Smooth muscle cell of the pulmonary artery (primary cell): ENCODE measurements at places on chromosomes 5 and 9. TPM values are rescaled to one million over a fixed set of nuclear protein-coding genes. Genes with fewer than 3 reads are reported as not detected.

Gene GABRA1
- 0.17 TPM in 1 of 2 replicates, not detected in the other for total RNA-seq

Gene CDH9
- total RNA-seq = not detected in 2 replicates

Gene C8G
- total RNA-seq = 0.72 and 0.79 TPM in 2 replicates

Gene PCDH12
- total RNA-seq = 0.36 and 0.46 TPM in 2 replicates

Gene PCDHB12
- 0.26 and 0.46 TPM in 2 replicates for total RNA-seq

Gene CDKN2A
- 6.6 and 19.3 TPM in 2 replicates for total RNA-seq

Gene PTPRD
- 5.0 and 17.2 TPM in 2 replicates for total RNA-seq

Gene PCDHA1
- total RNA-seq = 0.20 TPM in 1 of 2 replicates, not detected in the other

Gene ZNG1F
- 4.6 and 22.7 TPM in 2 replicates for total RNA-seq

Gene C9orf153
- 0.98 and 0.99 TPM in 2 replicates for total RNA-seq

Gene SEMA5A
- 82.2 and 86.2 TPM in 2 replicates for total RNA-seq

Gene NR4A3
- 2.2 and 8.9 TPM in 2 replicates for total RNA-seq

Gene SEMA6A
- total RNA-seq = 0.20 and 0.23 TPM in 2 replicates

Gene OCLN
- total RNA-seq = 0.26 and 1.1 TPM in 2 replicates

Gene SLC6A7
- total RNA-seq = 0.20 TPM in 1 of 2 replicates, not detected in the other

Gene RNF180
- 6.0 and 7.6 TPM in 2 replicates for total RNA-seq

Gene AGGF1
- 30.3 and 30.6 TPM in 2 replicates for total RNA-seq

Gene FBXL7
- 6.3 and 7.3 TPM in 2 replicates for total RNA-seq

Gene GNE
- total RNA-seq = 31.3 and 36.0 TPM in 2 replicates

Gene PTCD2
- 11.7 and 11.9 TPM in 2 replicates for total RNA-seq

Gene GRIN3A
- total RNA-seq = not detected in 2 replicates

Gene TMEM250
- 70.5 and 96.1 TPM in 2 replicates for total RNA-seq

Gene OBP2A
- not detected in 2 replicates for total RNA-seq
